ENCODE measurements at places on chromosomes 11 and 22.
A peak's percentile ranks its signal among the peaks of the same experiment; 100 is the strongest.

- H3K4me3 ChIP-seq: no peak overlapping the region
- H3K27me3 ChIP-seq: peaks cover 20% of the 10 kb centered on the region
- no peaks in the 10 kb centered on the region for H3K36me3 ChIP-seq
- H3K27ac ChIP-seq: no peak overlapping the region
- H3K4me1 ChIP-seq: no peaks in the 10 kb centered on the region
Measured at GRCh38 chr11:12724301-12725054, 50.3 kb downstream of the TEAD1 start.

DNA sequence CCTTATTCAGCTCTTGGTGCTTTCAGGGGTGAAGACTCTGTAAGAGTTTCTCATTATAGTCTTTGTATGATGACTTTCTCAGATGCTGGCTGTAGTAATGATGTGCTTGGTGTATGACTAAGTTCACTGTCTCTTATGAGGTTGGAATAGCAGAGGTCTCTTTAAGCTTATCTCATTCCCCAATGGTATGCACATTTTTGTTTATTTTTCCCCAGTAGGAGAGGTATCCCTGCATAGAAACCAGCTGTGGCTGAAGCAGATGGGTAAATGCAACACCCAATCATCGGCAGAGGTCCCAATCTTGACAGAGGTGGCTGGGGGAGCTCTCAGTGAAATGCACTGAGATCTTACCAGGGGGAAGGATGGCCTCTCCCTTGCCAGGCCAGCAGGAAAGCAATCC, 34.6 kb downstream of the BBOX1 start:
- H3K27ac ChIP-seq: no peak overlapping the region
- H3K4me1 ChIP-seq: no peaks in the 10 kb centered on the region
- H3K4me3 ChIP-seq: no peak overlapping the region
- H3K27me3 ChIP-seq: no peaks in the 10 kb centered on the region
- H3K36me3 ChIP-seq: no peaks in the 10 kb centered on the region
- no peak for DNase-seq

DNA sequence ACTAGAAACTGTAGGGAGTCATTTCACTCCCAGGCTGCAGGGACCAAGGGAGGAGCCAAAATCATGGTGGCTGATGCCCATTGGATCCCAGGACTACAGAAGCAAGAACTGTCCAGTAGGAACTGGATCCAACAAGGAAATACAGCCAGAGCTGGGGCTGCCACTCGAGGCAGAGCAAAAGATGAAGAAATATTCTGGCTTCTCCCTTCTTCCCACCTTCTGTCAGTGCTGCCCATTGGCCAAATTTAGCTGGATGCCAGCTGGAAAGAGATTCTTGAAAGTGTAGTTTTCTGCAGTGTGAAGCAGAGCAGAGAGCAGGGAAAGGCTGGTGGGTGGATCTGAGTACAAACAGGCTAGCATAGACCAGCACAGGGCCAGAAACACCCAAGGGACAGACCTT, 45.6 kb downstream of the COMMD9 start:
- peaks cover 10% of the 10 kb centered on the region for H3K27me3 ChIP-seq
- no peak for DNase-seq
- no peaks in the 10 kb centered on the region for H3K4me1 ChIP-seq
- no peak overlapping the region for H3K4me3 ChIP-seq
- no peak overlapping the region for H3K27ac ChIP-seq
- no peaks in the 10 kb centered on the region for H3K36me3 ChIP-seq

- no peaks in the 10 kb centered on the region for H3K4me1 ChIP-seq
- H3K36me3 ChIP-seq: no peaks in the 10 kb centered on the region
- peaks cover 6% of the 10 kb centered on the region for H3K27me3 ChIP-seq
- H3K27ac ChIP-seq: no peak overlapping the region
Measured at GRCh38 chr11:94201004-94201465, 72.4 kb downstream of the PANX1 start.

GRCh38 chr22:24760708-24761306, 13.7 kb downstream of the PIWIL3 start:
- no peaks in the 10 kb centered on the region for H3K4me1 ChIP-seq
- no peaks in the 10 kb centered on the region for H3K36me3 ChIP-seq
- no peak overlapping the region for H3K27ac ChIP-seq
- DNase-seq: no peak
- H3K27me3 ChIP-seq: peaks cover 6% of the 10 kb centered on the region

DNA sequence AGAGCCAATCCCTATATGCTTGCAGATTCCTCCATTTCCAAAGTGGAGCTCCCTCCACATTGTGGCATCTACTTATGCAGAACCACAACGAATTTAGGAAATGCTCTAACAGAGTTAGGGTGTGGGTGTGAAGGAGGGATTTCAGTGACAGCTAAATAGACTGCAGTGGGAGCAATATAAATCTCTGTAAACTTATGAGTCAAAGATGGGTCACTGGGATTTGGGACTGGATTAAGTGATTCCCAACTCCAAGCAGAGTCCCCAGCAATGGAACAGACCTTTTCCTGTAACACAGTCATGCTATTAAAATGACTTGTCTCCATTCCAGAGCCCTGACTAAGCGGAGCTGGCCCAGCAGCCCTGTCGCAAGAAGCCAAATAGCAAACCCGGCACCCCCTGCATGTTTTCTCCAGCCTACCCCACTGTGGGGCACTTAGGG, 36.6 kb downstream of the RPL27A start:
- peaks cover 19% of the 10 kb centered on the region for H3K4me1 ChIP-seq
- no peak overlapping the region for H3K4me3 ChIP-seq
- H3K27ac ChIP-seq: no peak overlapping the region

DNA sequence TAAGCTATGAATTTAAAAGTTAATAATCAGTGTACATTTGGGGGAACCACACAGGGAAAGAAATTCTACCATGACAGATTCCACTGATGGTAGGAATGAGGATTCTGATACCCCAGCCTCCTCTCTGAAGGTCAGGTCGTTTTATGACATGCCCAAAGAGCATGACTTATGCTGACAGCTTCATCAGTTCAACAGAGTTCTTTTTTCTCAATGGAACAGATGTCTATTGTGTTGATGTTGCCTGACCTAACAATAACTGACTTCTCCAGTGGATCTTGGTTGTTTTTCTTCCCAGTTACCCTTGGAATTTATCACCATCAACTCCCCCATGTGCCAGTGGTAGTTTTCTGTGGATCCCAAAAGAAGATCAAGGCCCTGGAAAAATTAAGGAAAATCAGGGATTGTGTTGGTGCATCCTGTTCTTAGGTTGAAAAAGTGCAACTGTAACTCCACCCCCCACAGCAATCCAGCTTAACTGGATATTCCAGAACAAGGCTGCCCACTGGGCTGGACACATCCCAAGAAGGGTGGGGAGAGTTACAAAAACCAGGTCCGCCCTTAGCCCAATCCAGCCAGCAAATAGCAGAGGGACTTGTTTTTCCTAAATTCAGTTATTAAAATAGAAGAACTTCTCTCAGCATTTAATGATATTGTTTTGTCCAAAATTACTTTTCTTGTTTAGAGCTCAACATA, 31.5 kb upstream of the CAT start:
- DNase-seq: no peak
- H3K36me3 ChIP-seq: no peaks in the 10 kb centered on the region
- no peak overlapping the region for H3K4me3 ChIP-seq
- H3K27ac ChIP-seq: no peak overlapping the region
- peaks cover 3% of the 10 kb centered on the region for H3K4me1 ChIP-seq

DNA sequence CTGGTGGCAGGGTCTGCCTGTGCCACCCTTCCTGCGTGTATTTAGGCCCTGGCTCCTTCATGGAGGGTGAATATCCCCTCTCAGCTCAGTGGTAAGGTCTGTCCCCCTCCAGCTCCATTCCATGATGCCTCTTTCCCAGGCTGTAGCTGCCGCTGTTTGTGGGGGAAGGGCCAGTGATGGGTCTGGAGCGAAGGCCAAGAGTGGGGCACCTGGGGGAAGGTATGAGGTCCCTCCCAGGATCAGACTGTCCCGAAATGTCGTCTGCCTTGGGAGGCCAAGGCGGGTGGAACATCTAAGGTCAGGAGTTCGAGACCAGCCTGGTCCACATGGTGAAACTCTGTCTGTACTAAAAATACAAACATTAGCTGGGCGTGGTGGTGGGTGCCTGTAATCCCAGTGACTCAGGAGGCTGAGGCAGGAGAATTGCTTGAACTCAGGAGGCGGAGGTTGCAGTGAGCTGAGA, 1.1 kb downstream of the CD151 start:
- DNase-seq: no peak
- peak overlapping the region; percentile 64 for H3K4me3 ChIP-seq
- peaks cover 33% of the 10 kb centered on the region for H3K4me1 ChIP-seq
- H3K27ac ChIP-seq: no peak overlapping the region
- peaks cover 3% of the 10 kb centered on the region for H3K27me3 ChIP-seq
- H3K36me3 ChIP-seq: peaks cover 15% of the 10 kb centered on the region

DNA sequence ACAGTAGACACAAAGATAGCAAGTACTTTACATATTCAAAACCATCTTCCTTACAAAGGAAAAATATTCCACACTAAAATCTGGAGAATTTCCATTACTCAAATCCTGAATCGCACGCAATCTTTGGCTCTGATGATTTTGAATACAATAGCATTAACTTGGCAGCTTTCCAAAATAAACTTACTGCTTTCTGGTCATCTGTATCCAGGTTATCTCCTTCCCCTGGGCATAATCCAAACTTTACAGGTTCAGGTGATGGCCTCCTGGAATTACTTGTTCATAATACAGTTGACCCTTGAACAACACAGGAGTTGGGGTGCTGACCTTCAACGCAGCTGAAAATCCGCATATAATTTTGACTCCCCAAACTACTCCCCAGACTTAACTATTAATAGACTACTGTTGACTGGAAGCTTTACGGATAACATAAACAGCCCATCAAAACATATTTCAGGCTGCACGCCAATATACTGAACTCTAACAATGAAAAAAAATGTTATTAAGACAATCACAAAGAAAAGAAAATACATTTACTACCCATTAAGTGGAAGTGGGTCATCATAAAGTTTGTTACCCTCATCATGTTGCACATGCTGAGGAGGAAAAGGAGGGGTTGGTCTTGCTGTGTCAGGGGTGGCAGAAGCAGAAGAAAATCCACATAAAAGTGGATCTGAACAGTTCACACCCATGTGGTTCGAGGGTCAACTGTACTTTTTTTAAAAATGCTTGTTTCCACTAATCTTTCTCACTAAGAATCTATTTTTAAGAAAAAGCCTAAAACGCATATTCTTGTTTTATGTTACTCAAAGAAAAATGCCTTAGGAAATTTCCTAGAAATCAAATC, 6.5 kb downstream of the MTMR2 start:
- H3K4me1 ChIP-seq: peaks cover 6% of the 10 kb centered on the region
- DNase-seq: no peak
- H3K36me3 ChIP-seq: peaks cover 4% of the 10 kb centered on the region
- no peaks in the 10 kb centered on the region for H3K27me3 ChIP-seq
- H3K4me3 ChIP-seq: no peak overlapping the region

GRCh38 chr22:23248583-23248982, 68.3 kb downstream of the BCR start:
- H3K36me3 ChIP-seq: no peaks in the 10 kb centered on the region
- H3K4me3 ChIP-seq: no peak overlapping the region
- H3K4me1 ChIP-seq: peaks cover 24% of the 10 kb centered on the region
- DNase-seq: no peak
- no peak overlapping the region for H3K27ac ChIP-seq

DNA sequence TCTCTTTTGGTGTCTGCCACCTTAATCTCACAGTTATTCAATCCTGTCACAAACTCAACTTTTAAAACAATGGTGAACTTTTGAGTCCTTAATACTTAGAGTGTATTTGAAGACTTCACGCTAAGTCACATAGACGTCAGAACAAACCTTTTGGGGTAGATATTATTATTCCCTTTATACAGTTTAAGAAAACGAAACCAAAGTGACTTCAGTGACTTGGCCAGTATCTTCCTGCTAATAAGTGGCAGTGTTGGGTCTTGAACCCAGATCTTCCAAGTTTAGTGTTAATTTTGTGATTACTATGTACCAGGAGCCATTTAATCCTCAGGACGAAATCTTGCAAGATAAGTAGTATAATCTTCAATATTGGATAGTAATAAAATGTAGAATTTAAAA, 691 bp downstream of the CEP295 start:
- DNase-seq: no peak
- peaks cover 23% of the 10 kb centered on the region for H3K4me1 ChIP-seq
- no peaks in the 10 kb centered on the region for H3K27me3 ChIP-seq
- peak overlapping the region; percentile 85 for H3K27ac ChIP-seq
- peaks cover 9% of the 10 kb centered on the region for H3K36me3 ChIP-seq

DNA sequence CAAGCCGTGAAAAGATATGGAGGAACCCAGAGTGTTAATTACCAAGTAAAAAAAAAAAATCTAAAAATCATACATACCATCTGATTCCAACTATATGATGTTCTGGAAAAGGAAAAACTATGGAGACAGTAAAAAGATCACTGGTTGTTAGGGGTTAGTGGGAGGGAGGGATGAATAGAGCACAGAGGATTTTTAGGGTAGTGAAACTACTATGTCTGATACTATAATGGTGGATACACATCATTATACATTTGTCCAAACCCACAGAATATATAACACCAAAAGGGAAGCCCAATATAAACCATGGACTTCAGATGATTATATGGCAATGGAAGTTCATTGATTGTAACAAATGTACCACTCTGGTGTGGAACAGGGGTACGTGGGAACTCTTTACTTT, 74.1 kb downstream of the ENTHD1 start:
- H3K36me3 ChIP-seq: no peaks in the 10 kb centered on the region
- H3K27me3 ChIP-seq: no peaks in the 10 kb centered on the region
- peaks cover 26% of the 10 kb centered on the region for H3K4me1 ChIP-seq
- no peak overlapping the region for H3K4me3 ChIP-seq
- no peak for DNase-seq

DNA sequence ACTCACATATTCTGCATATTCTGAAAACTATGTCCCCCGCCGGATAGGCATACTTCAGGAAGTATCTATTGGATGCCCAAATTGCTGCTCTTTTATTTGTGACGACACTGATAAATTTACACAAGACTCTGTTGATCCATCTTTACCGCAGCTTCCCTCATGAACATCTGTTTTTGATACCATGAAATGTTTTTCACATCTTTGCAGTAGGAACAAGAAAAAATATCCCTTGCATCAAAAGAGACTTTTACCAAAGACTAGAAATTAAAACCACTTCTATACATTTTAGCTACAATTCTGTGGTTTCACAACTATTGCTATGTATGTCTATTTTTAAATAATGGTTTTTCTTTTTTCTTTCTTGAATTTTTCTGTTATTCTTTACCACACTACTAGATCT, 15.3 kb downstream of the POU2AF2 start:
- peaks cover 18% of the 10 kb centered on the region for H3K27me3 ChIP-seq
- H3K36me3 ChIP-seq: no peaks in the 10 kb centered on the region
- no peaks in the 10 kb centered on the region for H3K4me1 ChIP-seq
- no peak overlapping the region for H3K27ac ChIP-seq
- DNase-seq: no peak

GRCh38 chr11:114617157-114618124, 21.9 kb upstream of the NXPE4 start:
- H3K27ac ChIP-seq: no peak overlapping the region
- no peaks in the 10 kb centered on the region for H3K36me3 ChIP-seq
- no peaks in the 10 kb centered on the region for H3K27me3 ChIP-seq
- DNase-seq: no peak
- H3K4me3 ChIP-seq: no peak overlapping the region

All from activated B cell treated with CpG ODN at 0.5 μM for 24 hours (primary cell).